ENCODE measurements at places on chromosomes 4 and X.

- no peak for DNase-seq
Observed at GRCh38 chr4:5027346-5027745, 8.1 kb upstream of the CYTL1 start.

DNA sequence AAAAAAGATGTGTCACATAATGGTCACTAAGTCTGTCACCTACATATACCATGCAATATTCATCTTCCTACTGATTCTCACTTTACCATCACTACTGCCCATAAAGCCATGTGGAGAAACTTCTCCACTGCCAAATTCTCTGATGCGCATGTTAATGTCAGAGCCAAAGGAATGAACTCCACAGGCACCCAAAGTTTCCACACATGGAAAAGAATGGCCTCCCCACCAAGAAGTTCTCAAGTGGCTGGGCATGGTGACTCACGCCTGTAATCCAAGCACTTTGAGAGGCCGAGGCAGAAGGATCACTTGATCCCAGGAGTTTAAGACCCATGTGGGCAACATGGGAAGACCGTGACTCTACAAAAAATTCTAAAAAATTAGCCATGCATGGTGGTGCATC is 43.8 kb upstream of the UGDH start:
- no peak for DNase-seq

GRCh38 chr4:92551616-92552015 is 247.8 kb downstream of the GRID2 start:
- no peak for DNase-seq

GRCh38 chrX:149570668-149571067 is 16.6 kb downstream of the MAGEA9B start:
- no peak for DNase-seq

DNA sequence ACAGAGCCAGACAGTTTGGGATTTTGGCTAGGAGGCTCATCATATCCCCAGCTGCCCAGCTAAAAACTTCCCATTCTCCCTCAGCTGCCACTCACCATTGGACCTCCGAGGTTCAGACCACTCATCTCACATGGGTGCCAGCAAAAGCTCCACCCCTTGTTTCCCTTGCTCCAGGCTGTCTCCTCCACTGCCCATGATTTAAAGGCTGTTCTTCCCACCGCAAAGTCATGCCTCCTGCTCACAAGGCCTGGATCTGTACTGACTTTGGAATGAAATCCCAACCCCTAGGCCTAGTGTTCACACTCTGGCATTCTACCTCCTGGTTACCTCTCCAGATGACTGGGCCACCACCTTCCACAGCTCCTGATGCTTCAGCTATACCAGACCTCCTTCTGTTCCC is 142.2 kb upstream of the EOLA2 start:
- DNase-seq, result no peak

GRCh38 chr4:98905839-98906238 is 23.1 kb downstream of the EIF4E start:
- no peak for DNase-seq

- peak; percentile 55 for DNase-seq
Observed at GRCh38 chr4:184384056-184384809, 90.1 kb downstream of the IRF2 start.

GRCh38 chr4:122873821-122874593 is 47.4 kb downstream of the FGF2 start:
- DNase-seq, result no peak

GRCh38 chrX:51608766-51609165 is 9.9 kb downstream of the CENPVL3 start:
- DNase-seq, result no peak

- no peak for DNase-seq
Observed at GRCh38 chr4:183483997-183484396, 20.9 kb upstream of the ING2 start.

DNA sequence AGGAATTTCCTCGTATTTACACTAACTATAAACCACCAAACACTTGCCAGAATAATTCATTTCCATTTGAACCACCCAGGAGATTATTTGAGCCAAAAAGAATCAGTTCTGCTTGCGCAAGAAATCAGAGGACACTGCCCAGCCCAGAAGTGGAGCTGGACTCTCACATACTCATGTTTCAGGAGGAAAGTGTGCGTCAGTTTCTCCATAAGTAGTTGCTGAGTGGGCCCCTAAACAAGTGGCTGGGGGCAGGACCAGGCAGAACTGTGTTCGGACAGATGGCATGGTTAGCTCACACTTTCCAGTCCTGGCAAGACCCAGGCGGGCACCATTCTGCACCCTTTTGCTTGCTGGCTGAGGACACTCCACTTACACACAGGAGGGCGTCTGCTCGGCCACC is 38.8 kb downstream of the BTC start:
- no peak for DNase-seq

DNA sequence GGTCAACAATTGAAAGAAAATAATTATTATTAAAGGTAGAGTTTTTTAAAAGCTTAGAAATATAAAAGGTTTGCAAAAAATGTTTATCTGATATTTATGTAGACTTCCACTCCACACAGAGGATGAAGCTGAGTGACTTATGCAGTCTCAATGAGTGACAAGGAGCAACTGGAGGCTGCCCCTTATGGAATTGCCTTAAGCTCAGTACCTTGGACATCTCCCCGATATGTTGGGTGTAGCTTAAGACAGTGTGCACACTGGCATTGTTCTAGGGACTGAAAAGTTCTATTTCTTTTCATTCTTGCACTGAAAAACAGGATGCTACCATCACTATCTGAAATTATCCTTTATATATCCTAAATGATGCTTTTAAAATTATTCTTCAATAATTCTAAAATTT is 292.1 kb downstream of the PRDM5 start:
- DNase-seq, result no peak

DNA sequence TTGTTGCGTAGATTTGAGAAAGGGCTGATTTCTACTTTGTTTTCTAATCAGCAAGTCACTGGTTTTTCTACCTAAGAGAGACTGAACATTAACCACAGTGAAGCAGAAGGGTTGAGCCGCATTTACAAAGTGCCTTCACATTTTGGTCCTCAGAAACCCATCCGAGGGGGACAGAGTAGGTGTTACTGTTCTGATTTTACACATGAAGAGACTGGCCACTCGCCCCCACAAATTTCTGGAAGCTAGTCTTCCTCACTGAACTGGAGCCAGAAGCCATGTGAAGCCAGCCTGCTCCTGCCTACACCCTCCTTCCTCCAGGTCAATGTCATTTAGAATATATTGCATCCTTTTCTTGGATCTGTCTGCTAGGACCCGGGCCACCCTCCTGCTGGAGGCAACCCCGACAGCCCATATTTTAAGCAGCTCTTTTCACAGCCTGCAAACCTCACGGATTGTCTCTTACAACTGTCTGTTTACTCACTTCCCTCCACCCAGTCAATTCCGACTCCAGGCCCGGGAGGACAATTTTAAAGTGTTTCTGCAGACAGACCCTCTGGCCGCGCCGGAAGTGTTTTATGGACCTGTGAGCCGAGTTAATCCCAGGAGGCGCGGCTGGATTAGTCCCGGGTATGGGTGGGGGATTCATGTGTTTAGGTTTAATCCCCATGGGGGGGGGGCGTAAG is 73.2 kb upstream of the BCOR start:
- DNase-seq, result no peak

- DNase-seq, result no peak
Observed at GRCh38 chr4:76589872-76590797, 155.1 kb downstream of the SHROOM3 start.

GRCh38 chr4:20829617-20830357 is 129.5 kb downstream of the PACRGL start:
- no peak for DNase-seq

DNA sequence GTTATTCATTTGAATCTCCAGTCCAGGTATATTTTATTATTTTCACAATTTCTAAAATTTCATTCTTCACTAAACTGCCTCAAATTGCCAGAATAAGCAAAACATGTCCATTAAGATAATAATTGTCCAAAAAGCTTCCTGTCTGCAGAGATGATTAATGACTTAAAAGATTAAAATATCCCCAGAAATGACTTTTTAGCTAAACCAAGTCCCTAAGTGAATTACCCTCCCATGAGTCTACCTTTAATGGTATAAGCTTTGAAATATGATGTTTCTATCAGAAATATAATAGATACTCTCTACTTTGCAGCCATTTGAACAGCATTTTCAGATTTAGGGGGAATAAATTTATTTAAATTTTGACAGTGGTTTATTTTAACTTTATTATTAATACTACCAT is 289.2 kb upstream of the EMCN start:
- DNase-seq, result no peak

DNA sequence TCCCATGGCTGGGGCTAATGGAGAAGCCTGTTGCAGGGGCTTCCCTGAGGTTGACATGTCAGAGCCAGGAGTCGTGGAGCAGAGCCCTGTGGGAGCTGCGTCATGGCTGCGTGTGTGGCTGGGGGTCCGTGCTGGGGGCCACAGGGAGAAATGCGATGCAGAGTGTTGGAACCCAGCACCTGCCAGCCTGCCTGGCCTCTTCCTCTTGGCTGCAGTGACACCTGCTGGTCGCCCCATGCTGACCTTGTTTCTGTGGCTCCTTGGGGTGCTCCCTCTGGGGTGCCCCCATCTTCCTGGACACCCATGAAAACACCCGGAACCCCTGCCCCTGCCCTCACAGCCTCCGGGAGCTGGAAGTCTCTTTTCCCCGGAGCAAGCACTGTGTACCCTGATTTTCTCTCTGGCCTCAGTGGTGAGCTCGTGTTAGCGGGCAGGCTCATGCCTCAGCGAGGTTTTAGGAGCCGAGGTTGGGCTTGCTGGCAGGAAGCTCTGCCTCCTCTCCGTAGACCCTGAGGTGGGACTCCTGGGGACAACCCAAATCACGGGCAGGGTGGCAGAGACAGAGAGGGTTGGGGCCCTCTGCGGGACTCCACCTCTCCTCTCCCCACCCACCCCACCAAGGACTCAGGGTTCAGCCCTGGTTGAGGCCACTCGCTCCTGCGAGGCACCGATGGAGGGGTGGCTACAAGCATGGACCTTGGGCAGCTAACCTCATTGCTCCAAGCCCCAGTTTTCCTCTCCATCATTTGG is 103.7 kb downstream of the SORCS2 start:
- DNase-seq, result no peak

DNA sequence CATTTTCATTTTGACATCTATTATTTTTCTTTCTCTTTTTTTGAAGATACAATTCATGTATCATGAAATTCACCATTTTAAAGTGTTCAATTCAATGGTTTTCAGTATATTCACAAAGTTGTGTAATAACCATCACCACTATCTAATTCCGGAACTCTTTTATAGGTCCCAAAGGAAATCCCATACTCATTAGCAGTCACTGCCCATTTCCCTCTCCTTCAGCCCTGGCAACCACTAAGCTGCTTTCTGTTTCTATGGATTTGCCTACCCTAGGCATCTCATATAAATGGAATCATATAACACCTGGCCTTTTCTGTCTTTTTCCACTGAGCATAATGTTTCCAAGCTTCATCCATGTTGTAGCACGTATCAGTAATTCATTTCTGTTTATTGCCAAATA is 3.2 kb upstream of the FGF2 start:
- no peak for DNase-seq

GRCh38 chr4:13539047-13539618 is 5.2 kb downstream of the NKX3-2 start:
- DNase-seq, result no peak

DNA sequence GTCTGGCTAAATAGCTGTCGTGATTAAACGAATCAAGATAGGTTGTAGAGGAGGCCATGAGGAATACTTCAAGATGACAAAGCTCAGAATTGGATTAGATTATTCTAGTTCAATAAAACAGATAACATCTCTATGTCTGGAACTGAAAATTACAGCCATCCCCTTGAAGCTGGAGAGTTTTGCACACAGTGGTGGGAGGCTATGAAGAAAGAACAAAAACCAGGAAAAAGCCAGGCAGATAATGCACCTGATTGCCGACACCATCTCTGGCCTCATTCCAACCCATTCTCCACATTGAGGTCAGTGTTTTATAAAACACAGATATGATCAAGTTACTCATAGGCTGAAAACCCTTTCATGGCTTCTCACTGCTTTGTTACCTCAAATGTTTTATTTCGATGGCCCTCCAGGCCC is 188.3 kb downstream of the RASL11B start:
- no peak for DNase-seq

DNA sequence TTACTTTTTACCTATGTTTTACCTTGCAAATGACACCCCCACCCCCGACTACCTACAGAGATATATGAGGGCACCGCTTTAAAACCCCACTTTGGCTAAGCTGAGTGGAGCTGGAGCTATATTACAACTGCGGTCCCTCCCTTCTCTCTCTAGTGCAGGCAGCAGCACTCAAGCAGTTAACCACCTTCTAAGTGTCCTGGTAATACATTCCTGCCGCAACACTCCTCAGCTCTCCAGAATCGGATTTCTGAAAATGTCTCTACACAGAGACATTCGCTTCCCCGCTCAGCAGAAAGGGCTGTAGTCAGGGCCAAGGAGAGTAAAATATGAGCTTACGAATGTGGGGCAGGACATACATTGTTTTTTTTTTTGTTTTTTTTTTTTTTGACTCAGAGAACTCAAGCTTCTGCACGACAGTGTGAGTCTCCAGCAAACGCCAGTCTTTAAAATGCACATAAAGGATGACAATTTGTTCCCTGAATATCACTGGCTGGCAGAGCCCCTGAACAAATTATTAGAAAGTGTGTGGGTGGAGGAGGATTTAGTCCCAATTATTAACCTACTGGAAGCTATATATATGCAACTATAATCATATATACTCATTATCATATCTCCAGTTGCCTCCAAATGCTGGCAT is 287.0 kb upstream of the TET2 start:
- DNase-seq, result no peak

DNA sequence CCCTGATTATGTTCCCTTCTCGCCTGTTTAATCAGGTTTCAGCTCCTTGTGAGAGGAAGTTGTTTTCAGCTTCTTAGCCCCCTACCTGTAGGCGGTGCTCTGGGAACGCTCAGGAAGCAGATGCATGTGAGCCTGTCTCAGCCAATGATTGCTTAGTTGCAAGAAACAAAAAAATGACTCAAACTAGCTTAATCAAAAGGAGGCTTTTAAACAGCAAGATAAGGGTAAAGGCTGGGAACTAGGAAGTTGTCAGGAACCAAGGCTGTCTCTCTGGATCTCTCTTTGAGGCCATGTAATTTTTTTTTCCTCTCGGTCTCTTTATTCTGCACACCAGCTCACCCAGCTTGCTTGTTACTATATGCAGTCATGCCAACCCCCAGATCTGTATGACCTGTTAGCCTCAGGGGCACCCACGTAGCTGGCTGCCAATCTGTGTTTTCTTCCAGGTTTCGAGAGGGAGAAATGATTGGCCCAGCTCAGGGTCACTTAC is 109.1 kb downstream of the PTTG2 start:
- peak; percentile 84 for DNase-seq

GRCh38 chr4:81632581-81633299 is 161.0 kb upstream of the RASGEF1B start:
- peak; percentile 17 for DNase-seq

GRCh38 chrX:50865311-50865710 is 45.2 kb upstream of the BMP15 start:
- no peak for DNase-seq
